SW 1271 (cell line): ENCODE measurements at places on chromosomes 16 and 17.

DNA sequence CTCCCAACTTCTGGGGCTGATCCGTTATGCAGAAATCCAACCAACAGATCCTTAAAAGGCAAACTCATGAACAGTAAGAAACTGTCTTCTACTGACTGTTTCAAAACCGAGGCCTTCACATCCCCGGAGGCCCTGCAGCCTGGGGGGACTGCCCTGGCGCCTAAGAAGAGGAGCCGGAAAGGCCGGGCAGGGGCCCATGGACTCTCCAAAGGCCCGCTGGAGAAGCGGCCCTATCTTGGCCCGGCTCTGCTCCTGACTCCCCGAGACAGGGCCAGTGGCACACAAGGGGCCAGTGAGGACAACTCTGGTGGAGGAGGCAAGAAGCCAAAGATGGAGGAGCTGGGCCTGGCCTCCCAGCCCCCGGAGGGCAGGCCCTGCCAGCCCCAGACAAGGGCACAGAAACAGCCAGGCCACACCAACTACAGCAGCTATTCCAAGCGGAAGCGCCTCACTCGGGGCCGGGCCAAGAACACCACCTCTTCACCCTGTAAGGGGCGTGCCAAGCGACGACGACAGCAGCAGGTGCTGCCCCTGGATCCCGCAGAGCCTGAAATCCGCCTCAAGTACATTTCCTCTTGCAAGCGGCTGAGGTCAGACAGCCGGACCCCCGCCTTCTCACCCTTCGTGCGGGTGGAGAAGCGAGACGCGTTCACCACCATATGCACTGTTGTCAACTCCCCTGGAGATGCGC is 39.5 kb downstream of the SREBF1 start:
- DNase-seq = no peak

DNA sequence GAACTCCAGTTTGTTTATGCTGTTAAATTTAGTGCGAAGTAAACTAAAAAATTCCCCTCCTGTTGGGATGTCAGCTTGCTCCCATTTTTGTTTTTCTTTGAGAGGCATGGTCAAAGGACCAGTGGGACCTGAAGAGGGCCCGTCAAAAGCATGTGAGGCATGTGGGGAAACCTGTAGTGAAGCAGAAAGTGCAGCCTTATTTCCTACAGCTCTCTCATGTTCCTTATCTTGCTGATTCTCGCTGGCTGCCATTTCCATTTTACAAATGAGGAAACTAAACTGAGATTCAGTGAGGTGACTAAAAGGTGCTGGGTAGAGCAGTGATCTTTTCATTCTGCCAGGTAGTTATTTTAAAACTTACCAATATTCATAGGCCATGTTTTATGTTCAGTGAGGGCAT is 27.1 kb downstream of the EPN2 start:
- DNase-seq = no peak

GRCh38 chr17:33016920-33017319 is 25.3 kb downstream of the SPACA3 start:
- DNase-seq = no peak

DNA sequence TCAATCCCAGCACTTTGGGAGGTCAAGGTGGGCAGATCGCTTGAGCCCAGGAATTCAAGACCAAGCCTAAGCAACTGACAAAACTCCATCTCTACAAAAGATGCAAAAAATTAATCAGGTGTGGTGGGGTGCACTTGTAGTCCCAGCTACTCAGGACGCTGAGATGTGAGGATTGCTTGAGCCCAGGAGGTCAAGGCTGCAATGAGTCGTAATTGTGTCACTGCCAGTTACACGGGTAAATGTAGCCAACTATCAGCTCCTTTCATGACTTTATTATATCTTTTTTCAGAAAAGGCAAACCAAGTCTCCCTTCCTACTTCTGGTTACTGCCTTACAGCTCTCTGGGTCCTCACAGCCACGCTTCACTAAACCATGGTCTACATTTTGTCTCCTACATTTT is 4.0 kb downstream of the SDF2 start:
- DNase-seq = no peak

GRCh38 chr17:72538901-72539352 is 418.1 kb downstream of the SOX9 start:
- DNase-seq = no peak

- no peak for DNase-seq
Measured at GRCh38 chr17:76720211-76720610, 6.2 kb downstream of the JMJD6 start.

- DNase-seq = no peak
Measured at GRCh38 chr17:74865504-74866197, 6.0 kb upstream of the GRIN2C start.

- no peak for DNase-seq
Measured at GRCh38 chr16:52572656-52573055, 25.7 kb upstream of the TOX3 start.

DNA sequence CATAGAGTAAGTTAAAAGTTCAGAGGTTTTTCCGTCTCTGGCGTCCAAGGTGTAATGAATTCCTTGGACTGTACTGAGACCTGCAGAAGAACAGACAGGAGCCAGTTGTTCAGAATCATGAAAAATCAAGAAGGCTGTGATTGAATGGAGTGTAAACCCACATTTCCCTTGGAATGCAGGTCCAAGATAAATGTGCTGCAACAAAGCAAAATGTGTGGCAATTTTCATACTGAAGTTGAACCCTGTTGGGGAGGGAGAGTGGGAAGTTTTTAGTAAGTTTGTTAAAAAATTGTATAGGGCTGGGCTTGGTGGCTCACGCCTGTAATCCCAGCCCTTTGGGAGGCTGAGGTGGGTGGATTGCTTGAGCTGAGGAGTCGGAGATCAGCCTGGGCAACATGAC is 21.4 kb downstream of the GGNBP2 start:
- no peak for DNase-seq

DNA sequence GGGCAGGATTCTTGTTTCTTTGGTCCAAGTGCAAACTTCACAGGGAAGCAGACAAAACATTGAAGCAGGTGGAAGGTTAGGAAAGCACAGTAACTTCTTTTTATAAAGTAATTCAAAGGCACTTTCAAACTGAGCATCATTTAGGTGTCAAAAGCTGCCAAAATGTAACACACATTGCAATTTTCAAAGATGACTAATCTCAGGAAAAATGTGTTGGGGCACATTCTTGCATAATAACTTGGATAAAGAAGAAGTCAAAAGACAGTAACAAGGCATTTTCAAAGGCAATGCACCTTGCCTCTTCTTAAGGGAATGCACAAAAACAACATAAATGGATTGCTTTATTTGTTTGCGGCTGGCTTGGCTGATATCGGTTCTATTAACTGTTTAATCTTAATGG is 3.6 kb downstream of the KCNJ2 start:
- no peak for DNase-seq

- no peak for DNase-seq
Measured at GRCh38 chr16:88807626-88808453, 3.9 kb downstream of the APRT start.

GRCh38 chr17:81044764-81045589 is 10.0 kb downstream of the BAIAP2 start:
- DNase-seq = peak; percentile 84

DNA sequence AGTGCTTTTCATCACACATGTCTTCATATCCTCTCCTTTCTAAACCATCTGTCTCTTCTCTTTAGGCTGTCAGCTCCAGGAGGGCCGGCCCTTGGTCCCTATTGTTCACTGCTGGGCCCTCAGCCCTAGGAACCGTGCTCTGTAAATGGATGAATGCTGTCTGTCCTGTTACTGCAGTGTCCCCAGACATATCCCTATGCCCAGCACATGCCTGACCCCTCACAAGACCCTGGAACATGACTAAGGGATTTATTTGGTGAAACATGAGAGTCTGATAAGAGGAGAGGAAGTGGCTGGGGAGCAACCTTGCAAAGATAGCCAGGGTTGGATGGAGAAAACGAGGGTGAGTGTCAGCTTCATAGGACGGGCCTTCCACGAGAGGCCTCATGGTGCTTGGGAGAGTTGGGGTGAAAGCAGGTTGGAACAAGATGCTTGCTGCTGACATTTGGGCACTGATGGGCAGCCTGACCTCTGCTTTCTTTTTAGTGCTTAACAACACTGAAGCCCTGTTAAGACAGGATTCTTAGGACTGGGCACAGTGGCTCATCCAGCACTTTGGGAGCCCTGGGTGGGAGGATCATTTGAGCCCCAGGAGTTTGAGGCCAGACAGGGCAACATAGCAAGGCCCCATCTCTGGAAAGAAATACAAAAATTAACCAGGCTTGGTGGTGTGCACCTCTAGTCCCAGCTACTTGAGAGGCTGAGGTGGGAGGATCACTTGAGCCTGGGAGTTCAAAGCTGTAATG is 39.0 kb downstream of the ABCC1 start:
- no peak for DNase-seq

GRCh38 chr17:34869641-34870040 is 91.6 kb downstream of the CCT6B start:
- DNase-seq = no peak

DNA sequence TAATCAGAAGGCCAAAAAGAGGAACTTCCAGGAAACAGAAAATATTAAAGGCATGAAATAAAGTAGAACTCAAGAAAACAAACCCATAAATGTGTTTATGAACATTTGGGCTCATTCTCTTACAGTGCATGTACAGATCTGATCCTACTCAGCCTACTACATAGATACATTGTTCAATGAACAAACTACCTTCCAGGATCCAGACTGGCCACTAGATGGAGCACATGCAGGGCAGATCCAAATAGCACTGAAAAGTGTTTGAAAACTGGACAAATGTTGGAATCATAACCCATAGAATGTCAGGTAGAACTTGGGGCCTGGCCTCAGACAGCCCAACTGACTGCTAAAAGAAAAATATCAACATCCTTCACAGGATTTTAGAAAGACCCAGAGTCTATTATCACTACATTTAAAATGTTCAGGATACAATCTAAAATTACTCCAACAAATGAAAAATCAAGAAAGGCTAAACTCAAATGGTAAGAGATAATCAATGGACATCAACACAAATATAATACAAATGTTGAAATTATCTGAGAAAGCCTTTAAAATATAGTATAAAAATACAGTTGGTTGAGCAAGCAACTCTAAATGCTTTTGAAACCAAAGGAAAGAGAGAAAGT is 122.4 kb upstream of the NUDT7 start:
- peak; percentile 42 for DNase-seq
